ENCODE measurements at places on chromosomes 12 and 14.

- no peak for DNase-seq
Observed at GRCh38 chr14:55585854-55586253, 5.8 kb downstream of the KTN1 start.

GRCh38 chr12:84150201-84150600 lies 762.4 kb downstream of the SLC6A15 start:
- DNase-seq, result no peak

DNA sequence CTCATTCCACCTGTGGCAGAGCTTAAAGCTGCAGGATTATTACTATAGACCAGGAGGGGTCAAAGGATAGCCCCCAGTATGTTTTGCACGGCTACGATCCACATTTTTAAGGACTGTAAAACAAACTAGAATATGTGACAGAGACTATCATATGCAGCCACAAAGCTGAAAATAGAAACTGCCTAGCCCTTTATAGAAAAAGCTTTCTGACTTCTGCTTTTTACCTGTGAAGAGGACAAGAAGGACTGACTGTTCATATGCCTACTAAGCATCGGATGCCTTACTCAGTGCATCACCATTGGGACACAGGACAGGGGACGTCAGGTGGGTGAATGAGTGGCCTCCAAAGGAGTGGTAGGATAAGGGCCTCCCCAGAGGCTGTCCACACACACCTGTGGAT lies 29.8 kb downstream of the SPTB start:
- DNase-seq, result no peak

- peak; percentile 46 for DNase-seq
Observed at GRCh38 chr12:130838284-130838950, 633 bp downstream of the STX2 start.

GRCh38 chr12:111233786-111234185 lies 135.1 kb downstream of the PHETA1 start:
- no peak for DNase-seq

GRCh38 chr14:22231018-22231417 lies 358.0 kb downstream of the DAD1 start:
- peak; percentile 63 for DNase-seq

DNA sequence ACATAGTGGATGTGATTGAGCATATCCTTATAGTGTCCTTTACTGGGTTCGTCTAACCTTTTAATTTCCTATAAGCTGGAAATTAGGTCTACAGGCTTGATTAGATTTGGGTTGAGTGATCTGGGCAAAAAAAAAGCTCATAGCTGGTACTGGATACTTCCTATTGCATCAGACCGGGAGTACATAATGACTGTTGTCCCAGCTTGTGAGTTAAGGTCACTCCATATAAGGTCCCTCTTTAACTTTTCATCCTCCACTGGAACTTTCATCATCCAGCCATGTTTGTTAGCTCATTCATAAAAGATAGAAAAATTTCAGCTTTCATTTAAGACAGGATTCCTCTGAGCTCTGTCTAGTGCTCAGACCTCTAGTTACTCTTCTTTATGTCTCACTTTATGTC lies 80.8 kb downstream of the C14orf132 start:
- DNase-seq, result no peak

GRCh38 chr12:110342157-110342556 lies 61.1 kb downstream of the ATP2A2 start:
- no peak for DNase-seq

GRCh38 chr12:98424726-98425401 lies 90.5 kb upstream of the TMPO start:
- DNase-seq, result peak; percentile 55

GRCh38 chr12:61667676-61668075 lies 592.5 kb upstream of the USP15 start:
- DNase-seq, result no peak

GRCh38 chr14:105203057-105203531 lies 22.0 kb upstream of the NUDT14 start:
- peak; percentile 77 for DNase-seq

- no peak for DNase-seq
Observed at GRCh38 chr12:116150001-116150400, 127.5 kb downstream of the MED13L start.

DNA sequence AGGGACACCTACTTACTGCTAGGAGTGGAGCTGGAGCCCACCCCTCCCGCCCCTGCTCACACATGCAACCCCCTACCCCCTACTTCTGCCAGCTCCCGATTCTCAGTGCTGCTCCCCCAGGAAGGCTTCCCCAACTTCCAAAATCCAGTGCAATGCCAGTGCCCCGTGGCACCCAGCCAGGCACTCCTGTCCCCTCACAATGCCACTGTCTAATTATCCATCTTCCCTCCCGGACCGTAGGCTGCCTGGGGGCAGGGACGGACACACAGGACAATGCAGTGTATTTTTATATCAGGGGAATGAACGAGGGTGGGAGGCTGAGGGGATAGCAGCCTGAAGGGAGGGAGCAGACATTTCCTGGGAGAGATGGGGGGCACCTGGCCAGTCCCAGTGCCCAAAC lies 12.4 kb downstream of the OTUB2 start:
- no peak for DNase-seq

- no peak for DNase-seq
Observed at GRCh38 chr12:1803736-1804135, 16.6 kb upstream of the LRTM2 start.

DNA sequence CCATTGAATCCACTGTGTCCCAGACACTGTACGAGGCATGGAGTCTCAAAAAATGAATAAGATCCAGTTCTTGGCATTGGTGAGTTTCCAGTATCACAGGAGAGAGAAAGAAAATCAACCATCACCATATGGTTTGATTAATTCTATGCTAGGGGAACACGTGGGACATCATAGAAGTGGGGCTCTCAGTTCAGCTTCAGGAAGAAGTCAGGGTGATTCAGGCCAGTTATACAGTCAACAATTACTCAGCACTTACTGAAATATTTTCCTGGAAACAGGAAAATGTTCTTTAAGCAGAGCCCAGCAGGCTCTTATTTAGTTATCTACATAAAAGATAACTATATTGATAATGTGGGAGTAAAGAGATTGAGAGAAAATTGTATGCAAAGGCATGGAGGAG lies 407.2 kb downstream of the NOVA1 start:
- DNase-seq, result no peak

DNA sequence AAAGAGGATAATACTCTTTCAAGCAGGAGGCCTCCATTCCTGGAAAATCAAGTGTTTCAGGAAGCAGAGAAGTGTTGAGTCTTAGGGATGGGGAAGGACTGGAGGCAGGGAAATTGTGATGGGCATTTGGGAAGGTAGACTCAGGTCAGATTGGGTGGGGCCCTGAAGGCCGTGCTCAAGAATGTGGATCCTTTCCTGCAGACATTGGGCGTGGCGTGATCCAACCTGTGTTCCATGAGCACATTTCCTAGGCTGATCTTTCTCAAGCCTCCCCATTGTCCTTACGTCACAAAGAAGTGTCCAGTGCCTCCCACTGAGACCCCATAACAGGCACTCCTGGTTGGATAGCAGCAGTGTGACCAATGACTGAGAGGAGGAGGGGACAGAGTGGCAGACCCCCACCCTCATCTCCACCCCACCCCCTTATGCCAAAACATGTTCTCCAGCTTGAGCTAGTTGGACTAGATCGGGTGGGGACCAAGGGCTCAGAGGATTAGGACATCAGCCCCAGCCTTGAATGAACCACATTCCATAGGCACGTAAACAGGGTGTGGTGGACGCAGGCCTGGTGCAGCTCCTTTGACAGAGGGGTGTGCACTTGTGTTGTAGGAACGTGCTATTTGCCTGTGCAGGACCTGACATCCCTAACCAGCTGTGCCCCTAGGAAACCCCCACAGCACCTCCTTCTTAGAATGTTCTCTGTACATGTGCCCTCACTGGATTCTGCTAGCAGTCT lies 76.8 kb downstream of the TTC9 start:
- DNase-seq, result no peak

DNA sequence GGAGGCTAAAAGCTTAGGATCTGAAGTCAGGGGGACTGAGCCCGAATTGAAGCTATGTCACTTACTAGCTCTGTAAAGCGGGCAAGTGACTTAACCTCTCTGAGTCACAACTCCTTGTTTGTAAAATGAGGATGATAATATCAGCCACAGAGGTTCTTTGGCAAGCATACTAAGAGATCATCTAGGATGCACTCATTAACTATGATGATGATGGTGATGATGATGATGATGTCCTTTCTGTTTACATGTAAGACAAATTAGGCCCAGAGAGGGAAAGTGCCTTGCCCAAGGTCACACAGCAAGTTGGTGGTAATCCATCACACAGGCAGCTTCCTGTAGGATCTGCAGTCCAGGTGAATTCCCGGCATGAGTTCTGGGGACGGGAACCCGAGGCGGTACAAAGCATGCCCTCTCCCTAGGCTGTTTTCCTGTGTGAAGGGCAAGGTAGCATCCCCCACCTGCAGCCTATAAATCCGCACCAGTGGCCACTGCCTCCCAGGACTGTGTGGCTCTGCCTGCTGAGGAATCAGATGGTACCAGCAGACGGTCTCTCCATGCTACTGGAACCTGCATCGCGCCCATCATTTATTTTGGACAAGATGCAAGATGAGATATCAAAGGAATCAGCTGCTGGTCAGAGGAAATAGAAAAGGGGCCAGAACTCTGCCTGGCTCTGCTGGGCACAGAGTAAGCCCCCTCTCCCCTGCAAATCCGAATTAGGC lies 55.2 kb downstream of the MAP1LC3B2 start:
- DNase-seq, result no peak

- no peak for DNase-seq
Observed at GRCh38 chr12:4859478-4860210, 50.1 kb upstream of the KCNA1 start.

DNA sequence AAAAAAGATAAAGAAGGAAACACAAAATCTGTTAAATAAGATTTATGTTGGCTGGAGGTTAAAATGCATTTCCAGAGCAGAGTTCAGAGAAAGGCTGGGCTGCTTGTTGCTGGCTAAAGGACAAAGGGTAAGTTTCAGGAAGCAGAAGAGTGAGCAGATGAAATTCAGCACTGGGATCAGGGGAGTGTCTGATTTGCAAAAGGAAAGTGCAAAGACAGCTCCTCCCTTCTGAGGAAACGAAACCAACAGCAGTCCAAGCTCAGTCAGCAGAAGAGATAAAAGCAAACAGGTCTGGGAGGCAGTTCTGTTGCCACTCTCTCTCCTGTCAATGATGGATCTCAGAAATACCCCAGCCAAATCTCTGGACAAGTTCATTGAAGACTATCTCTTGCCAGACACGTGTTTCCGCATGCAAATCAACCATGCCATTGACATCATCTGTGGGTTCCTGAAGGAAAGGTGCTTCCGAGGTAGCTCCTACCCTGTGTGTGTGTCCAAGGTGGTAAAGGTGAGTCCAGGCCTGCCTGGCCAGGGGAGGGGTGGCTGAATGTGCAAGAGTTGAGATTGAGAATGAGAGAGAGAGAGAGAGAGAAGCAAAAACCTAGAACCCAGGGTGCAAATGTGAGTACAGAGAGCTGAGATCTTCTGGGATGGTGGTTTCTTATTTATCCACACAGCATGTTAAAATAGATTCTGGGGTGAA lies at the start of gene OAS1:
Gene OAS1, plus strand, starts transcription at position 251 of the 703 bp plus-strand sequence. Its CDS starts 78 bp downstream, at position 329.
- peak; percentile 79 for DNase-seq

DNA sequence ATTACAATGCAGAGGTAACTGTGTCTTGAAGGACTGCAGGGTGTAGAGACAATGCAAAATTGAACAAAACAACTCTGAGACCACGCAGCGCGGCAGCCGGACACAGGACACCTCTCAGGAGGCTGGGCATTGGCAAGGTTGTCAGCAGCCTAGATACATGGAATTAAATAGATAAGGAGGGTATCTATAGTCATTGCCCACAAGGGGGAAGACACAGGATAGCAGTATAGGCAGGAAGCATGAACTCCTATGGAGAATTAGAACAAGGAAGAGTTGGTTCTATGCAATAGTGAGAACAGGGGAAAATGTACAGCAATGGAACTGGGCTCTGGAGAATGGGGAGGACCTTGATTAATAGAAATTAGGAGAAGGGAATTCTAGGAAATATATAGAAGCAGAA lies 164.1 kb downstream of the C12orf42 start:
- DNase-seq, result no peak

DNA sequence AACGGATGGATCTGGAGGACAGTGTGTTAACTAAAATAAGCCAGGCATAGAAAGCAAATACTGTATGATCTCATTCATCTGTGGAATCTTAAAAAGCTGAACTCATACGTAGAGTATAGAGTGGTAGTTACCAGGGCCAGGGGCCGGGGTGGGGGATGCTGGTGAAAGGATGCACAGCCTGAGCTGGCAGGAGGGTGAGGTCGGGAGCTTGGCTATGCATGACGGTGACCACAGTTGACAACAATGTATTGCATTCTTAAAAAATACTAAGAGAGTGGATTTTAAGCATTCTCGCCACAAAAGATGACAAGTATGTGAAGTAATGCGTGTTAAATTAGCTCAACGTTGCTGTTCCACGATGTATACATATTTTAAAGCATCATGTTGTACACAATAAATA lies 351.3 kb downstream of the TMEM121 start:
- no peak for DNase-seq

DNA sequence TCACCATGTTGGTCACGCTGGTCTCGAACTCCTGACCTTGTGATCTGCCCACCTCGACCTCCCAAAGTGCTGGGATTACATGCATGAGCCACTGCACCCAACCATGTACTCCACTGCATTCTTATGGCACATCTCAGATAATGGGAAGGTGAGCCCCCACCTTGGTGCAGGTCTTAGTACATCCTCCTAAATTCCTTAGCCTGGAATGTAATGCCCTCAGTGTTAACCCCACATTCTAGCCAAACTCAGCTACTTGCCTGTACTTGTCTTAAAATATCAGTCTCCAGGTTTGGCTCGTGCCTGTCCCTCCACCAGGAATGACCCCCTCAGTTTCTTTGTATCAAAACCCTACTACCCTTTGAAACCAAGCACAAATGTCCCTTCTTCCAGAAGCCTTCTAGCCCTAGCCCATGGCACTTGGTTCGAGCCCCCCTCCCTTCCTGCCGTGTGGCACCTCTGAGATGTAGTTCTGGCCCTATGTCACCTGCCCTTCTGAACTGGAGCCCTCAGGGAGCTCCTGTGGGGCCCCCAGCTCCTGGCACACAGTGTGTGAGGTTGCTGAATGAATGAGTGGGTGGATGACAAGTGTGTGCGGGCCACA lies 8.4 kb downstream of the KCNH3 start:
- peak; percentile 8 for DNase-seq

- no peak for DNase-seq
Observed at GRCh38 chr12:47111392-47111778, 31.6 kb upstream of the AMIGO2 start.

- DNase-seq, result no peak
Observed at GRCh38 chr14:30211326-30211725, 283.7 kb upstream of the PRKD1 start.

GRCh38 chr12:102722147-102722546 lies 194.9 kb downstream of the PAH start:
- DNase-seq, result no peak
